Cortex of kidney (tissue), 1 donor: ENCODE measurements at places on chromosomes 1 and 21.

DNA sequence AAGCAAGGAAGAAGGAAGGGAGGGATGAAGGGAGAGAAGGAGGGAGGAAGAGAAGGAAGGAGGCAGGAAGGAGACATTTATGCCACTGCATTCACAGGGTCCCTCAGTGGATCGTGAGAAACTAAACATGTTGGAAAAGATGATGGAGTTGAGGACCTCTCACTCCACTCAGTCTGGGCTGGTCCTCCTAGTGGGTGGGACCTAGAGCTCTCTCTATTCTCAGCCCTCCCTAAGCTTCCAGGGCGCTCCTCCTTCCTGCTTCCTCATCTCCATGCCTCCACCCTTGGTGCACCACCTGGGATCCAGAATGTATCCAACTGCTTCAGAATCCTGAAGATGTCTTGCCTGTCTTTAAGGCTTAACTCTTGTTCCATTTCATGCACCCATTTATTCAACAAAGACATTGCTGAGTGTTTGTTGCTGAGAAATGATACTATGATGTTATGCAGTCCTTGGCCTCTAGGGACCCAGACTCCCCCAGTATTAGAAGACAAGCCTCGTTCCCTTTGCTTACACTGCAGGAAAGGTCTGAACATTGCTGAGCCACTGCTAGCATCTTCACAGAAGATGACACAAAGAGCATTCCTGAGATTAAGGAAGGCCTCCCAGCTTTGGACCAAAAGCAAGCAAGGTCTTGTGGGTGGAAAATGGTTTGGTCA lies 88.5 kb downstream of the BEND5 start:
- no peak for DNase-seq

GRCh38 chr1:36183309-36183856 lies 27.4 kb downstream of the MAP7D1 start:
- DNase-seq, result no peak

GRCh38 chr1:224770336-224770693 lies 154.2 kb downstream of the CNIH3 start:
- no peak for DNase-seq

DNA sequence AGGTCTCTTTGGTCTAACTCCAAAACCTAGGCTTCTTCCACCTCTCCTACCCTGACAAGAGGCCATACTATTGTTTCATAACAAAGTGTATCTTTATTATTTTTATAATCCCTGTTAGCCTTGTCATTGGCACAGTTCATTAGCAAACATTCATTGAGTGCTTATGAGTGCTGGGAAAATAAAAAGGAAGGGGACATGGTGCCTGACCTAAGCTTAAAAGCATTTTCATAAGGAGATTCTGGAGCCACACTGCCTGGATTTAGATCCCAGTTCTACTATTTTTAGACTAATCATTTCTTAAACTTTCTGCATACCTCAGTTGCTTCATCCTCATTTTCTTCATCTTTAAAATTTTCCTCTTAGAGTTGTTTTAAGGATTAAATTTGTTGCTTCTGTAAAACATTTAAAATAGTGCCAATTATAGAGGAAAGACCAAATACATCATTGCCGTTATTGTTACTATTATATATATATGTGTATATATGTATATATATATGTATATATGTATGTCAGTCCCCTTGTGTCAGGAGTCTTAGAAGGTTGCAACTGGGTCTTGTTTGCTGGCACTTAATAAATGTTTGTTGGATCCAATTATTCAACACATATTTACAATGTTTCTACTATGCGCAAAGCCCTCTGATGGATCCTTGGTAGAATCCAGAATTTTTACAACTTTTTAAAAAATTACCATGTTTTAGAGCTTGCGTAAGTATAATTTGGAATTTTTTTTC lies 250.9 kb upstream of the SGIP1 start:
- DNase-seq, result no peak

DNA sequence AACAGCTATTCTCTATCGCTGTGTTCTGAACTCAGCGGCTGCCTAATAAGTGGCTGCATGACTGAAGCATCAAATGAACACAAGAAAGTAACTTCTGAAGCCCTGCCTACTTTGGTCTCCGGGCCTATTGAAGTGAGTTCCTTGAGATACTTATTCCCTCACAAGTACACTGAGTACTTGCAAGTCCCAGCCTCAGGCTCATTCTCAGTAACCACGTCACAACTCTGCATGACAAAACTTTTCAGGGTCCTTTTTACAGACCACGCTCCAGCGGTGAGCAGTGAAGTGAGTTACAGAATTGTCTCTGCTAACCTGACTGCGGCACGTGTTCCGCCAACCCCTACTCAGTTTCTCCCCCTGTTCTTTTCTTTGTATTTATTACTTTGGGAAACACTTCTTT lies 1342.7 kb upstream of the ADGRL4 start:
- no peak for DNase-seq

DNA sequence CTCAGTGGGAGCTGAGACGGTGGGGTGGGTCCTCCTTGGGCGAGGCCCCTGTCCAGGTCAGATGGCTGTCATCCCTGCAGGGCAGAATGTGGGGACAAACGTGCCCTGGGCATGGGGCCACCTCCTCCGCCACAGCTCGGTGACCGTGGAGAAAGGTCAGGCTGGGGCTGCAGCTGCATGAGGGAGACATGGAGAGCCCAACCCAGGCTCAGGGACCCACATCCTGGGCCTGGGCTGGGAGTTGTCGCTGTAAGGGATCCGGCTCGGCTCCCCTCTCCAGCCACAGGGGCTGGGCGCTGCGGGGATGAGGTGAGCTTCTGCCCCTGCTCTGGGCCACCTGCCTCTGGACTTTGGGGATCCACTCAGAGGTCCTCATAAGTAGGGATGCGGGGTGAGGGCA lies 518 bp upstream of the PLCH2 start:
- no peak for DNase-seq

- DNase-seq, result no peak
Observed at GRCh38 chr1:55600242-55600641, 385.1 kb upstream of the USP24 start.

- DNase-seq, result no peak
Observed at GRCh38 chr1:44830900-44831304, 12.2 kb downstream of the PTCH2 start.

DNA sequence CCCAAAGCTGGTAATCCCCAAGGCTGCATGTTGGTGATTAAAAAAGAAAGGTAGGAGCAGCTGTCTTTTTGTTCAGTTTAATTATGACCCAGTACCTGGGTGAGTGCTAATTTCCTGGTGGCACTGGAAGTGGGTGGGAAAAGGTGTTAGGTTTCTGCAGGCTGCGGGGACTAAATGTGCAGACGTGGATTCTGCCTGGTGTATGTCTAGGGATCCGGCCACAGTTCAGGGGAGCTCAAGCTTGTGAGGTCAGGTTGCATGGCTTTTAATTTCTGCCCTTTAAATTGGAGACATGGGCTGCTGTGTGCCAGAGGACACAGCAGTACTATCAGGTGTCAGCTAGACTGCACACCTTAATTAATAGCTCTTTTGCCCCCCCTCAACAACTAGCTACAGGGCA lies 20.3 kb upstream of the TBX19 start:
- no peak for DNase-seq

DNA sequence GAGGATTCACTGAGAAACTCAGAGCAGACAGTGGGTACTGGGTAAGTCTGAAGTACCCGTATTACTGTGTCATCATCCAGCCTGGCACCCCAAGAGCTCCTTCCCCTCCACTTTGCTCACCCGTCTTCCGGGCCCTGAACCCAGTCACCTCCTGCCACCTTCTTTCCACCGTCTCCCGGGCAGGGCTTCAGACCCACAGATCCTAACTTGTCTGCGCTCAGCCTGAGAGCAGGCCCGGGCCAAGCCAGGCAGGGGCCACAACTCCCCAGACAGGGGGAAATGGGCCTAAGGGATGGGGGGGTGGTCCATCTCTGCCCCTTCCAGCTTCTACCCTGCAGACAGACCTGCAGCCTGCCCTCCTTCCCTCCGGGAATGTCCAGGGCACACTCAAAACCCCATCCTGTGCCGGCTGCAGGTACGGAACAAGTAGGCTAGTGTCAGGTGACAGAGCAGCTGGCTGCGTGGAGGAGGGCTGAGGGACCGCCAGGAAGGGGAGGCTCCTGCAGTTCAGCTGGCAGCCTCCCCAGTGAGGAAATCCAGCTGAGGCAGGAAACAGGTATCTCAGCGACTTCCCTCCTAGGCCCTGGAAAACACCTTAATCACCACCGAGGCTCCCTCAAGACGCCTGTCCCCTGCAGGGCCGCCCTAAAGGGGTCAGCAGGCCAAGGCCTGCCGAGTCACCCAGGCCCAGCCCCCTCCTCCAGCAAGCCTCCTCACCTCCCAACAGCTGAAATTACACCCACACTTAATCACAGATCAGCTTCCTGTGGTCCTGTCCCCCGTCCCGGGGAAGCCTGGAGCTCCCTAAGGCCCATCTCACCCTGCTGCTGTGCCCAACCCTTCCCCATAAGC lies 3.5 kb downstream of the HSPG2 start:
- no peak for DNase-seq

DNA sequence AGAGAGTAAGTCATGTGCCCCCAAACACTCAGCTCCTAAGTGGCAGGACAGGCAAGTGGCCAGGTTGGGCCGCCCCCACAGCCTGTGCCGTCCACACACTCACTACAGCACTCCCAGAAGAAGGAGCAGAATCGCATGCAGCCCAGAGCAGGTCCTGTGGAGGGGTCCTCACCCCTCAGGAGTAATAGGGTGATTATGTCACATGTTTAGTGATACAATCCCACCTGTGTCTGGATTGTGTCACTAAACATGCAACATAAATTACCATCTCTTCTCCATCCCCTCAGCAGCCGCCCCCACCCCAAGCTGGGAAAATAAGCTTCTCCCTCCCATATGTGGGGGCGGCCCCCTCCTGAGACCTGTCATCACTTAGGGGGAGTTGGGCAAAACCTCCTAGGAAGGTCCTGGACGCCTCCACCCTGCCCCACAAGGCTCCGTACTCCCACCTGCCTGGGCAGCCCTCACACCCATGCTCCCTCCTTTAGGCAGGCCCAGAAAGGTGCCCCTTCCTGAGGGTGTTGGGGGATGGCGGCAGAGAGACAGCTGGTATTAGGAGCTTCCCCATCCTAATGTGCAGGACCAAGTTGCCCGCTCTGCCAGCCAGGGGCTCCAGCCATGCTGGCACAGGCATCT lies 56.9 kb downstream of the STUM start:
- DNase-seq, result no peak

DNA sequence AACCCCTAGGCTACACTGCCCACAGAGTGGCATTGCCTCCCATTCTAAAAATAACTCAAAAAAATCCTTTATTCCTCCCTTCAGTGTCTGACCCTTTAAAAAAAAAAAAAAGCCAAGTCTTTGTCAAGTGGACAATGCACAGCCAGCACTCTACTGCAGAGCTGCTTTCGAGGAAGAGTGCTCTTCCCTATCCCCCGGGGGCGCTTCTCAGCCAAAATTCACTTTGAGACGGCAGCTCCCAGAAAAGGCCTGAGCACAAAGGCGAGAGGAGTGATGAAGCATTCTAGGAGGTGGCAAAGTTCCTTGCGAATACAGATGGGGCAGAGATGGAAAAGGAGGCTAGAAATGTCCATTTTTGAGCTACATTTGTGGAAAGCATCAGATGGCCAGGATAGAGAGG lies 23.3 kb downstream of the EPHA10 start:
- no peak for DNase-seq

- no peak for DNase-seq
Observed at GRCh38 chr1:210250665-210250997, 18.0 kb downstream of the SERTAD4 start.

DNA sequence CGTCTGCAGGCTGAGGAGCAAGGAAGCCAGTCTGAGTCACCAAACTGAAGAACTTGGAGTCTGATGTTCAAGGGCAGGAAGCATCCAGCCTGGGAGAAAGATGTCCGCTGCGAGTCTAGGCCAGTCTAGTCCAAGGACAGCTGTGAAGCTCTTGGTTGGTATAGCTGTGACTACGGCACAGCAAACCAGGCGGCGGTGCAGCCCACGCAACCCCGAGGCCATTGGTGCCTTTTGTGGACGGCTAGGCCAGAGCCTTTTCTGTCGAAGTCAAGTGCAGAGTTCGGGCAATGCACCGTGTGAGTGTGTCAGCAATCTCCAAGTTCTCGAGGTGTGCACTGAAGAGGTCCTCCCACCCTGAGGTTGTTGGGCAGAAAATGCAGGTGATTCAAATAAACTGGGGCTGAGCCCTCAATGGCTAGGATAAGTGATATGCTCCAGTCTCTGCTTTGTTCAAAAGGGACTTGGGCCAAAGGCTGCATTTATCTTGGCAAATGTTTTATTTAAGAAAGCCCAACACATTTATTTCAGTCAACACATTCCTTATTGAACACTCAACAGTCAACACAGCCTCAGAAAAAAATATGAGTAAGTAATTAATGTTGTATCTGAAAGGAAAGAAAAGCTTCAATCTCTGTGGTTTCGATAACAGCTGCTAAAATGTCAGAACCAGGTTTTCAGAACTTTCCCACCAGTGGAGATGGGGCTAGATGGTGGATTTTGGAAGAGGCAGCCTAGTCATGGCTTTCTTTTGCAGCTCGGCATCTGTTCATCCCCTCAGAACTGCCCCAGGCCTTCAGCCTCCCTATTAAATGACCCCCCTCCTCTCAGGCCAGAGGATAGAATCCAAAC lies 78.1 kb upstream of the COX20 start:
- DNase-seq, result no peak

GRCh38 chr1:48093696-48094528 lies 96.7 kb upstream of the TRABD2B start:
- no peak for DNase-seq

DNA sequence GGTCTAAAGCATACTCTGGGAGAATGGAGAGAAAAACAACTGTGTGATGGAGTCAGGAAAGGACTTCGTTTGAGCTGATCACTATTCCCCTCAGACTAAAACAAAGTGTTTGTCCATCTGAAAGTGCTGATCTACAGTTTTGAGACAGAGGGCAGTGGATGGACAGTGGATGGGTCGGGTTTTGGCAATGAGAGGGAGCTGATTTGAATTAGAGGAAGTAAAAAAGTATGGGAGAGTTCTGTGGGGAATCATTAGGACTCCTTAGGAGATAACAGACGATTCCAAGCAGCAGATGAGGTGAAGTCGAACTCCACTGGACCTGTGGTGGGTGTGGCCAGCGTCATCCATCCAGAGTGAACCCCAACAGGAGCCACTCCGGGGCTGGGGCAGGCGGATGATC lies 62.3 kb downstream of the PTGS2 start:
- DNase-seq, result no peak

DNA sequence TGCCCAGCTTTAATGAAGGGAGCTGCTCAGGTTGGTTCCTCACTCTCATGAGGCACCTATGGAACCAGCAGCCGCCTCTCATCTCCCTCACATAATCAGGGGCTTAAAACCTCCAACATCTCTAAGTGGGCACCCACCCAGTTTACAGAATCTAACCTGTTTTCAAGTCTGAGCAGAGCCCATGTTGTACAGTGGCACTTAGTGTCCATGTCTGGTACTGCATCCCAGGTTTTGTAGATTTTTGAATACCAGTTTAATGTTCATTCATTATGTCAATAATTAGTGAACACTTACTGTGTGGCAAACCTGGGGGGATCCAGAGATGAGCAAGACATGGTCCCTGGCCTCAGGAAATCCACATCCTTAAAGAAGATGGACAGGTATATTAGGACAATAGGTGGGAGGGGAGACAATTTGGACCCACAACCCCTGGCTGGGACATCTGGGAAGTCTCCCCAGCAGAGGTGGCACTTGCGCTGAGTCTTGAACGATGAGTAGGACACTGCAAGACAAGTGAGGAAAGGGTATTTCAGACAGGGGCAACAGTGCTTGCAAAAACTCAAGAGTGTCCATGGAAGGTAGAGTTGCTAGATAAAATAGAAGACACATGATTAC lies 83.3 kb downstream of the LACTBL1 start:
- DNase-seq, result no peak
